ENCODE measurements at places on chromosomes 7 and 10.

DNA sequence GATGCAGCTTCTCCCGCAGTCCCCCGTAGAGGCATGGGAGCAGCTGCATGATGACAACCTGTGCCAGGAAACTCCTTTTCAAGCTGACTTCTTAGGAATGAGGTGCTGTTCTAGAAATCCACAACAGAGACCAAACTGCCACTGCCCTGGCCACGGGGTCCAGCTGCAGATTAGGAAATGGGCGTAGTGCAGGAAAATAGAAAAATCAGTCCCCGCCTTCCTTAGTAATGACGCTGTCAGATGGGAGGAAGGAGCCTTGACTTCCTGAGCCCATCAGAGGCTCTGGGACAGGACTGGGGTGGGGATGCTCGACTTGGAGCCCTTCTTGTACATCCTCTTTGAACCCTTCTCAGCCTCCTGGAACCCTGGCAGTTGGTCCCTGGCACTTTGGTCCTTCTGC, 227.8 kb upstream of the GRB10 start:
- DNase-seq = no peak

GRCh38 chr7:132425942-132426341, 150.3 kb downstream of the PLXNA4 start:
- DNase-seq = no peak

GRCh38 chr10:90417029-90417428, 440.8 kb downstream of the HTR7 start:
- DNase-seq = no peak

GRCh38 chr7:2237109-2237602, 4.4 kb upstream of the MAD1L1 start:
- no peak for DNase-seq

GRCh38 chr10:110852255-110852896, 19.4 kb upstream of the PDCD4 start:
- DNase-seq = no peak

GRCh38 chr7:138304071-138304320, 156.1 kb upstream of the TRIM24 start:
- DNase-seq = no peak

DNA sequence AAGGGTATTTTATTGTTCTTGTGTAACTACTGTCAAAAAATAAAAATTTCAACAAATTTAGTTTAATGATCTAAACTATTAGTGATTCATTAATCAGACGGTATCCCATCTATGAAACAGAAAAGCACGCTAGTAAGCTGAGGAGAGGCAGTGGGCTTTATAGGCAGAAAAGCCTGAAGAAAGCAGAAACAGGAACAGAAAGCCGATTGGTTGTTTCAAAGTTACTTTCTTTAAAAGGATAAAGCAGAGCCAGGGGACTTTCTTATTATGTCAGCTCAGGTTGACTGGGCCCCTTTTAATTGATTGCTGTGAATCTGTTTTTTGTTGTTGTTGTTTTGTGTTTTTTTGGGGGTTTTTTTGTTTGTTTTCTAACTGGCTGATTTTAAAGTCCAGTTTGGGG, 105.5 kb downstream of the TES start:
- DNase-seq = no peak

- no peak for DNase-seq
Observed at GRCh38 chr10:61897671-61898434, 3.6 kb upstream of the ARID5B start.

GRCh38 chr7:41861642-41862041, 158.8 kb upstream of the INHBA start:
- no peak for DNase-seq

DNA sequence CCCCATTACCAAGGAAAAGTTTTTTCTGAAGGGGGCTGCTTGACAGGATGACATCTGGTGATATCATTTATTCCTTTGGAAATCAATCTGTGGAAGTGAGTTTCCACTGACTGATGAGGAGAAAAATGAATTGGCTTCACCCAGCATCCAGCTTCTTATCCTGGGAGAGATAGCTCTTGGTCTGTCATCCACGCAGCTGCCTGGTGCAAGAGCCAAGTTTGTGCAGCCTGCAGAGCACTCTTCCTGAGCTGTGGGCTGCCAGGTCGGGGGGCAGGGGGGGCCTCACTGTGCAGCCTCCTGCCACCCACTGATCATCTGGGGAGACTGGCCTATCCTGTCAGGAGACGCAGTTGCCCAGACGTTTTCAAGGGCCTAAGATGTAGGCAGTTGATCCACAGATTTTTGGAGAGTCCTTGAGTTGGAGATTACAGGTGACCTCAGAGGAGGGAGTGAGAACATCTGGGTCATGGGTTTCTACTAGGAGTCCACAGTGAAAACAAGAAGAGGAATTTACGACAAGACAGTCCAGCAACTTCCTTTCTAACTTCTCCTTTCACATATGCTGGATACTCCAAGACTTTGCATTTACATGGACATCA, 75.4 kb downstream of the EGFR start:
- DNase-seq = no peak

DNA sequence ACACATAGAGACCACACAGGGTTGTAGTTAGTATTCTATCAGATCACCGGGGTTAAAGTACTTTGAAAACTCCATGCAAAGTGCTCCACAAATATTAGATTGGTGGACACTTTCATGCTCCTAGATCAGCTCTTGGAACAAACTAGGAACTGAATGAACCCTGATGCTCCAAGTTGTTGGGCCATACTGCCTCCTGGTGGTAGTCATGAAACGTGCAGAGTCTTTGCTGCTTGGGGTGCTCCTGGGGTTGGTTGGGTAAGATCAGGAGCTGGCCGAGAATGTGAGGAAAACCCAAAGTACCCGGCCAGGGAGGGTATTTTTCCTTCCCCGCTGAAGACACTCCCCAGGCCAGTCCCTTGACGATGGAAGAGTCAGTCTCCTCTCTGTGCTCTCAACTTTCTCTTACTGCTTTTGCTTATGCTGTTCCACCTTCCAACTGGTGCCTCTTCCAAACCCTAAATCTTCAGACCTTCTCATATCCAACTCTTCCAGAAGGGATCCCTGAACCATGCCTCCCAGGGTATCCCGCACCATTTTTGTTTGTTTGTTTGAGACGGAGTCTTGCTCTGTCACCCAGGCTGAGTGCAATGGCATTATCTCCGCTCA, 918 bp upstream of the RPEL1 start:
- DNase-seq = peak; percentile 52

GRCh38 chr10:105154736-105155135, 513.6 kb downstream of the SORCS3 start:
- DNase-seq = no peak

DNA sequence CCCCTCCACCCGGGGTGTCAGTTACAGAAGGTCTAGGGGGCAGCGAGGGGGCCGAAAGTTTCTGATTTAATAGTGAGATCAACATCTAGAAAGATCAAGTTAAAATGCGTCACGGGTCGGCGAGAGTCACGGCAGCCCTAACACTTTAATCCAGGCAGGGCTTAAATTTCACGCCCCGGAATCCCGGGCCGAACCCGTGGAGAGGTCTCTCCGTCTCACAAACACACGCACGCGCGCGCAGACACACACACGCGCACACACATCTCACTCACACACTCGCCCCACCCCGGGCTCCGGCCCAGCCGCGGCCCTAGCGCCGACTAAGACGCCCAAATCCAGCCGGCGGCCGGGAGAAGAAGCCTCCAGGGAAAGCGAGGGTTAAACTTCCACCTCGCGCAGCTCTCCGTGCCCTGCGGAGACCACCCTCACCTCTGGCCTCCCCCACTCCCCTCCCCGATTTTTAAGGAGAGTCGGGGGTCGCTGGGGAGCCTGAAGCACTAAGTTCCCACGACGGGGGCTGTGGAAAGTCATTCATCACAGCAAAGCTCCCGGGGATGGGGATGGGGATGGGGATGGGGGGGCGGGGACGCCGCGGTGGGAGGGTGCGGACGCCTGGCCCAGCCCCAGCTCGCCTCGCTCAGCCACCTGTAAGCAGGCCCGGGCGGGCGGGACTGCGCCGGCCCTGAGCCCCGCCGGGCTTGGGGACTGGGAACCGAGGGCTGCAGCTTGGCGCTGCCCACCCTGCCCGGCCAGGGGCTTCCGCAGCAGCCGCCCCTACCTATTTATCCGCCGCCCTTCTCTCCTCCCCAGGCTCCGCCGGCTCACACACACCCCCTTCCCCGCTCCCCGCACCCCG, 1.6 kb downstream of the PDGFA start:
- no peak for DNase-seq

DNA sequence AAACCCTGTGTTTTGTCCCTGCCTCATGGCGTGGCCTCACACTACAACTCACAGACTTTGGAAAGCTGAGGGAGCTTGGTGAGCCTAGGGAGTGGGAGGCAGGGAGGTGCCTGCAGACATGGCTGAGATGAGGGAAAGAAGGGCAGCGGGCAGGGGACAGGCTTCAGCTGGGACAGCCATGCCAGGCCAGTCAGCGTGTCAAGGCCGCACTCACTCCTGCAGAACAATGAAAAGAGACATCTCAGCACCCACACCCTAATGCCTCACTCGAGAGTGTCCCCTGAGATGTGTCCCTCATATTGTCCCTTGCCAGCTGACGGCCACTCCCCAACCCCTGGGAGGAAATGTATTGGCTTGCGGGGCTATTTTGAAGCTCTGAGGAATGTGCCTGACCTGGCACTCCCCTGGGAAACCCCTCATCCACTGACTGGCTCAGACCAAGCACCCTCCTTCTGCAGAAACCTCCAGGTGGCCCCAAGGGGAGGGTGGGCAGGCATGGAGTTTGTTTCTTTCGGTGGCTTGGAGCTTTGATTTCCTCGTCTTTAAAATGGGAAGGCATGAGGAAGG, 31.6 kb downstream of the SH3PXD2A start:
- no peak for DNase-seq

DNA sequence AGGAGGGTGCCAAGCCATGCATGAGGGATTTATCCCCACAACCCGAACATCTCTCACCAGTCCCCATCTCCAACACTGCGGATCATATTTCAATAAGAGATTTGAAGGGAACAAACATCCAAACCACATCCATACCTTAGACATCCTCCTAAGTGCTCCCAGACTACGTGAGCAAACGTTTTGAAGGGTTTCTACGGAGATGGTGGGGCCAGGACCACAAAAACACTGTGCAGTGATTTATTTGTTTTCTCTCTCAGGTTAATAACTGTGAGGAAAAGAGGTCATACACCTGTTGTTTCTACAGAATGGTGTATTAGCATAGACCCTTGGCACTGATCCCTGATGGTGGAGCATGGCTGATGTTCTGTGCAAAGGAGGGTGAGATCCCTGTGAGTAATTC, 277.8 kb downstream of the FRMD4A start:
- no peak for DNase-seq

Data from CD4-positive, alpha-beta T cell (primary cell).